ENCODE measurements at places on chromosomes 3 and 15. TPM values are rescaled to one million over a fixed set of nuclear protein-coding genes. Genes with fewer than 3 reads are reported as not detected.

- H3K4me1 ChIP-seq, result no peaks in the 10 kb centered on the region
- H3K36me3 ChIP-seq, result no peaks in the 10 kb centered on the region
- DNase-seq, result no peak
- H3K27ac ChIP-seq, result no peak overlapping the region
- no peak overlapping the region for H3K4me3 ChIP-seq
- H3K27me3 ChIP-seq, result no peaks in the 10 kb centered on the region
These were observed 36.6 kb upstream of the MAGEF1 start for GRCh38 chr3:184748219-184749135.

DNA sequence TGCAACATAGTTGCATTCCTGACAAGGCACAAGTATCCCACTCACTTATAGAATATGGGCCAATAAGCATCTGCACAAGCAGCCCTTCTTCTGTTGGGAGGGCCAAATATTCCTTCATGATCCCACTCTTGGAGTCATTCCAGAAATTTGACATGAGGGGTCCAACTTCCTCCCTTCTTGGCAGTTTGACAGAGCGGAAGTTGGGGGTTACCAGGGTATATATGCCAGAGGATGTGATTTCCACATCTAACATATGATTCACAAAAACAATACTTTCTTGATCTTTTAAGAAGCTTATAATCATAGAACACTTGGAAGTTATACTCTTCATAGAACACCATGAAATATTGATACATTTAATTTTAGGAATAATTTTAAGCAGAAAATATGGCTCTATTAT is 100.9 kb upstream of the CRBN start:
- H3K27me3 ChIP-seq, result no peaks in the 10 kb centered on the region
- no peak overlapping the region for H3K27ac ChIP-seq
- no peak for DNase-seq

DNA sequence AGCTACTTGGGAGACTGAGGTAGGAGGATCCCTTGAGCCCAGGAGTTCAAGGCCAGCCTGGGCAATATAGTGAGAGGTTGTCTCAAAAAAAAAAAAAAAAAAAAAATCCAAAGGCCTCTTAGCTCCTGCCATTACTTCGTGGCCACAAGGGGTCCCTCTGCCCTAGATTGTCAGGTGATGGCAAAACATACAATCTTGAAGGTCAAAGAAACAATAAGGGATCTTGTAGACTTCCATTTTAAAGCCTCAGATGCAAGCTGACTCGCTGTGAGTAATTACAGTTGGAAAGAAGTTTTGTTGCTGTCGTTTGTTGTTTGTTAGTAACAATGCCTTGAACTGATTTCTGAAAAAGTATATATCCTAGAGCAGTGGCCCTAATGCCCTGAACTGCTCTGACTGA is 55.9 kb upstream of the PLCL2 start:
- peak; percentile 61 for DNase-seq
- no peaks in the 10 kb centered on the region for H3K4me1 ChIP-seq
- no peak overlapping the region for H3K27ac ChIP-seq
- no peaks in the 10 kb centered on the region for H3K27me3 ChIP-seq
- H3K4me3 ChIP-seq, result no peak overlapping the region

DNA sequence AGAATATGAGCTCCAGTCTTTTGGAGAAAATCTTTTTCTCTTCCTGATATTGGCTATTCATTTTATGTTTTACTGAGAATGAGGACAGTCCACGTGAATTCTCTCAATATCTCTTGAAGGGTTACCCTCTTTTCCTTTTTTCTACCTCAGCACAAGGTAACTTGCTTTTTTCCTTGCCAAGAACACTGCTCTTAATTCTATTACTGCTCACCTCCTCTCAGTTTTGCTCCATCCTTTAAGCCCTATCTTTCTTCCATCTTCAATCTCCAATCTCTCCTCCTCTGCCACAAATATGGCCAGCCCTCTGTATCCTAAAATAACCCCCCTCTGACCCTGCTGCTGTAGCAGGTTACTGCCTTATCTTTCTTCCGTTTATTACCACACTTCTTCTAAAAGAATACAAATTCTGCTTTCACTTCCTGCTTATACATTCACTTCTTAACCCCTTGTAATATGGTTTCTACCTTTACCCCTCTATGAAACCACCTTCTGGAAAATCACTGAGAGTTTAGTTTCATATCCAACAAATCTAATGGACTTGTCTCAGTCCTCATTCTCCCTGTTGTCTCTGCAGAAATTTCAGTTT is 89.0 kb downstream of the NFKBIZ start:
- no peaks in the 10 kb centered on the region for H3K27me3 ChIP-seq
- no peak overlapping the region for H3K27ac ChIP-seq
- DNase-seq, result no peak
- H3K4me3 ChIP-seq, result no peak overlapping the region
- no peaks in the 10 kb centered on the region for H3K36me3 ChIP-seq

DNA sequence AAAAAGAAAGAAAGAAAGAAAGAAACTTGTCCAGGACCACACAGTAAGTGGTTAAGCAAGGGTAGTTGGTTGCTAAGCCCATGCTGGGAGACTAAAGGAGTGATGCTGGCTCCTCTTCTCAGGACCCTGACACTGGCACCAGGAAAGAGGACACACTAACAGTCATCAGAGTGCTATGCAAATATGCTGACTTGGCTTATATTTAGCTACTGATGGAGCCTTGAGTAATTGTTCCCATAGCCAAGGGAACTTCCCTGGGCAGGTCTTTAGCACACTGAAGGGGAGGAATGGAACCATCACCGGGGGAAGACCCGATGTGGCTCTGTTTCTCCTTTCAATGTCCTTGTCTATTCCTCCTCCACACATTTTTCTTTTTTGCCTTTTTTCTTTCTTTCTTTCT is 6.2 kb downstream of the TMEM40 start:
- DNase-seq, result no peak
- H3K4me1 ChIP-seq, result peaks cover 8% of the 10 kb centered on the region
- no peak overlapping the region for H3K4me3 ChIP-seq
- no peaks in the 10 kb centered on the region for H3K27me3 ChIP-seq
- no peaks in the 10 kb centered on the region for H3K36me3 ChIP-seq

GRCh38 chr15:78597583-78597982 is 23.2 kb downstream of the CHRNA3 start:
- no peaks in the 10 kb centered on the region for H3K36me3 ChIP-seq
- no peak overlapping the region for H3K27ac ChIP-seq
- H3K4me3 ChIP-seq, result no peak overlapping the region
- H3K27me3 ChIP-seq, result no peaks in the 10 kb centered on the region

ZIC1 gene
- total RNA-seq, result not detected

SLC28A2 gene
- 0.16 TPM for total RNA-seq

MITF gene
- 5.4 TPM for total RNA-seq

- no peak for DNase-seq
- no peaks in the 10 kb centered on the region for H3K27me3 ChIP-seq
- H3K27ac ChIP-seq, result no peak overlapping the region
- no peak overlapping the region for H3K4me3 ChIP-seq
- no peaks in the 10 kb centered on the region for H3K36me3 ChIP-seq
These were observed 32.0 kb upstream of the APEH start for GRCh38 chr3:49641921-49642707.

- peak; percentile 40 for DNase-seq
- H3K4me1 ChIP-seq, result no peaks in the 10 kb centered on the region
- H3K27ac ChIP-seq, result no peak within 1 kb of the TSS
- H3K4me3 ChIP-seq, result no peak within 1 kb of the TSS
- H3K27me3 ChIP-seq, result no peaks in the 10 kb centered on the region
These were observed at the start of gene GRAMD2A for GRCh38 chr15:72197460-72198355. Gene GRAMD2A (minus strand): TSS chr15:72197787.

DNA sequence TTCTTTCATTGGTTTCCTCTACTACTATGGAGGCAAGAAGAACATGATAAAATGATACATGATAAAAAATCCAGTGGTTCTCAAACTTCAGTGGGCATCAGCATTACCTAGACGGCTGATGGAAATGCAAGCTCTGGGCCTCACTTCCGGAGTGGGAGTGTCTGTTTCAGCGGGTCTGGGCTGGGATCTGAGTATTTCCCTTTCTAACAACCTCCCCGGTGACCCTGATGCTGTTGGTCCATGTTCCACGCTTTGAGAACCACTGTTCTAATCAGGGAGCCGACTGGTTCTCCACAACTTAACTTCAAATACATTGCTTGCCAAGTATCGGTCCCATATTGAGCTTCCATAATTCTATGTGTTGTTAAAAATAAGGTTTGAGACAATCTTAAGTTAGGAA is 712.3 kb upstream of the LMCD1 start:
- no peaks in the 10 kb centered on the region for H3K4me1 ChIP-seq
- H3K4me3 ChIP-seq, result no peak overlapping the region
- DNase-seq, result no peak
- H3K27ac ChIP-seq, result no peak overlapping the region
- no peaks in the 10 kb centered on the region for H3K27me3 ChIP-seq

DNA sequence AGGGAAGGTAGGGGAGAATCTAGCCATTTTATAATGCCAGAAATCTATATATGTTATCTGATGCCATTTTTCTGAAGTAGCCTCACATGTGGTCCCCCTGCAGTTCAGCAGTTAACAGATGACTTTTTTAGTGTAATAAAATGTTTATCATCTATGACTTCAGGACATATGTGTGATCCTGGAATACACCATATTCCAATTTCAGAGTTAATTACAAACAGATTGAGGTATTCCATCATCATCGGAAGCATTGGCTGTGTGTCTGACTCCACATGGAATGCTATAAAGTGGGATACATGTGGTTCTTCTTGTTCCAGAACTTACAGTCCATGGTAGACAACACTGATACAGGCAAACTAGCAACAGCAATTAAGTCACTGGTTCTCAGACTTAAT is 45.9 kb upstream of the LIMD1 start:
- no peaks in the 10 kb centered on the region for H3K36me3 ChIP-seq
- H3K27ac ChIP-seq, result peak overlapping the region; percentile 60
- peaks cover 13% of the 10 kb centered on the region for H3K4me1 ChIP-seq
- no peaks in the 10 kb centered on the region for H3K27me3 ChIP-seq
- DNase-seq, result no peak

AADACL2 gene
- not detected for total RNA-seq

DNA sequence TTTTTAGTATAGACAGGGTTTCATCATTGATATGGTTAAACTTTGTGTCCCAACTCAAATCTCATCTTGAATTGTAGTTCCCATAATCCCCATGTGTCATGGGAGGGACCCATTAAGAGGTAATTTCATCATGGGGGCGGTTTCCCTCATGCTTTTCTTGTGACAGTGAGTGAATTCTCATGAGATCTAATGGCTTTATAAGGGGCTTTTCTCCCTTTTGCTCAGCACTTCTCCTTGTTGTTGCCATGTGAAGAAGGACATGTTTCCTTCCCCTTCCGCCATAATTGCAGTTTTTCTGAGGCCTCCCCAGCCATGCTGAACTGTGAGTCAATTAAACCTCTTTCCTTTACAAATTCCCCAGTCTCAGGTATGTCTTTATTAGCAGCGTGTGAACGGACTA is 20.2 kb upstream of the ZNF710 start:
- H3K27me3 ChIP-seq, result no peaks in the 10 kb centered on the region
- no peaks in the 10 kb centered on the region for H3K4me1 ChIP-seq
- H3K27ac ChIP-seq, result no peak overlapping the region

DNA sequence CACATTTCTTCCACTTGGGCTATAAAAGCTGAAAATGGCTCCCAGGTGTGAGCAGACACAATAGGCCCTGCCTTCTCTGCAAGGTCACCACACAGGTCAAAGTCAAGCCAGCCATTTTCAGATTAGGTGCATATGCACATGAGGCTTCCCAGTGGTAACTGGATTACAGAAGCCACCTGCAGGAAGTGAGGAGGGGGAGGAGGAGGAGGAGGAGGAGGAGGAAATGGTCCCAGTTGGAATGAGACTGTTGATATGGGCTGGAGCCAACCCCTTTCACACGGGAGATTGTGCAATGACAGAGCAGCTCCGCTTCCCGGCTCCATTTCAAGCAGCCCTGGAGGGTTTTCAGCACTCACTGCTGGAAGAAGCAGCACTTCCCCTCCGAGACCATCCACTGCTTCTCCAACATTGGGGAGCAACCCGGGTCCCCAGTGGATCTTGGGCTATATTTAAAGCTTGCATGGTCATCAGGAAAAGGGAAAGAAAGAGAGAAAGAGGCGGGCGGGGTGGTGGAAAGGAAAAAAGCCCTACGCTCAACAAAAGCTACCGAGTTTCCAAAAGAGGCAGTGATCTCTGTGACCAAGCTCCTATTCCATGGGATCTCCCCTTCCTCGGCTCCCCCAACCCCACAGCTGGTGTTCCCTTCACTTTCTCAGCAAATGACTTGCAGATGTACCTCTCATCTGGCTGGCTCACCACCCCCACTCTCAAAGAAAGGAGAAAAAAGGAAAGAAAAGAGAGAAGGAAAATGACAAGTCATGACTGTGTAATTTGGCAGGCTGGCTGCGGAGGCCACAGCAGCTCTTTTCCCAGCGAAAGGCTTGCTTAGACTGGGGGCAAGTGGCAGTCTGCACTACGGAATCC is 58.3 kb downstream of the LRIG1 start:
- H3K4me3 ChIP-seq, result no peak overlapping the region
- peak; percentile 30 for DNase-seq
- no peaks in the 10 kb centered on the region for H3K36me3 ChIP-seq
- peaks cover 6% of the 10 kb centered on the region for H3K4me1 ChIP-seq
- H3K27me3 ChIP-seq, result no peaks in the 10 kb centered on the region

DNA sequence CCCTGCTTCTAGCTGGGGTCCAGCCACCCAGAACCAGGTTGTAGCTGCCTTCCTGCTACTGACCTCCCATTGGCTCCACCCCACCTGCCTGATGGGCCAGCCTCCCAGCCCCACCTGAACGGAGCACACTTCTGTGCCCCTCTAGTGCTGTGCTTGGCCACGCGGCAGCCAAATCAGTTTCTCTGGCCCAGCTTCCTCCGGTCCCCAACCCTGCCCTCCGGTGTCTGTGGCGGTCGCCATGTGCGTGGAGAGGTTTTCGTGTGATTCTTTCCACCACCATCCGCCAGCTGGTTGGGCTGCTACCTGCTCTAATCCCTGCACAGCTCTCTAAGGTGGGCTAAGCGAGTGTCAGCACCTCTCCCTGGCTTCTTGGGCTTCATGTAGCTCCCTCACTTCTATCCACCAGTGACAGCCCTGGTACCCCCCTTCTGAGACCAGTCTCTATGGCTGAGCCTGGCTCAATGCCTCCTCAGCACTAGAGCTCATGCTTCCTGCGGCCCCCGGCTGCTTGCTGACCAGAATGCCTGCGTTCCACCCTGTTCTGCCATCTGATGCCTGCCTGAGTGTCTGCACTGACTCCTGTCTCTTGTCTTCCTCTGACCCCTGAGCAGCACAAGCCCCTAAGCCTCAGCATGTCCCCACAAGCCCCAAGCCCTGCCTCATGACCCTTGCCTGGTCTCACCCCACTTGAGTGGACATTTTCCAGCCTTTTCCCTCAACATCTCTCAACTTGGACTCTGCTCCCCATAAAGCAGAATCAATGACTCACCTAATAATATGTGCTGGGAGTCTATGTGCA is 23.2 kb upstream of the MAGEF1 start:
- no peak for DNase-seq
- no peaks in the 10 kb centered on the region for H3K36me3 ChIP-seq
- no peaks in the 10 kb centered on the region for H3K27me3 ChIP-seq
- H3K4me1 ChIP-seq, result no peaks in the 10 kb centered on the region
- H3K4me3 ChIP-seq, result no peak overlapping the region

GRCh38 chr3:136802481-136802996 is 16.4 kb upstream of the SLC35G2 start:
- no peaks in the 10 kb centered on the region for H3K36me3 ChIP-seq
- no peak overlapping the region for H3K4me3 ChIP-seq
- no peak overlapping the region for H3K27ac ChIP-seq

- H3K27ac ChIP-seq, result no peak overlapping the region
- H3K4me1 ChIP-seq, result no peaks in the 10 kb centered on the region
- no peak for DNase-seq
- H3K36me3 ChIP-seq, result no peaks in the 10 kb centered on the region
- H3K4me3 ChIP-seq, result no peak overlapping the region
These were observed 84.2 kb downstream of the MYO9A start for GRCh38 chr15:72033711-72034110.
